ENCODE measurements at places on chromosomes 6 and 20. TPM values are rescaled to one million over a fixed set of nuclear protein-coding genes. Genes with fewer than 3 reads are reported as not detected.

GRCh38 chr20:5197847-5198650, 71.2 kb downstream of the CDS2 start:
- DNase-seq = peak; percentile 46

- DNase-seq = no peak
These were observed 100.0 kb downstream of the VEGFA start for GRCh38 chr6:43869792-43870659.

GRCh38 chr6:36780442-36781177, 58.6 kb downstream of the CPNE5 start:
- DNase-seq = no peak

- no peak for DNase-seq
These were observed 102.4 kb upstream of the HIVEP1 start for GRCh38 chr6:11909696-11910132.

DNA sequence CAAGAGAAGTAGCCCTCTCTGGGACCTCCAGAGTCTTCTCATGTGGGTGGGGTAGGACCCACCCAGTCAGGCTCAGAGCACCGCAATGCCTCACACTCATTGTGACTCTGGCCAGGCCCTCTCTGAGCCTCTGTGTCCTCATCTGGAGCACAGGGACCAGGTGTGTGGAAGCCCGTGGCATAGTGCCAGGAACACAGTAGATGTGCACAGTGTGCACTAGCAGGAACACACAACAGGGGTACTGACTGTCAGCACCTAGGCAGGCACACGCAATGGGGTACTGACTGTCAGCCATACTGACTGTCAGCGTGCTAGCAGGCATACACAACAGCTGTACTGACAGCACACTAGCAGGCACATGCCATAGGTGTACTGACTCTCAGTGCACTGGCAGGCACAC, 2.0 kb upstream of the STMN3 start:
- DNase-seq = no peak

GRCh38 chr20:35901678-35902544, 52.4 kb downstream of the SCAND1 start:
- peak; percentile 52 for DNase-seq

- no peak for DNase-seq
These were observed 116.2 kb upstream of the SNX9 start for GRCh38 chr6:157706883-157707282.

DNA sequence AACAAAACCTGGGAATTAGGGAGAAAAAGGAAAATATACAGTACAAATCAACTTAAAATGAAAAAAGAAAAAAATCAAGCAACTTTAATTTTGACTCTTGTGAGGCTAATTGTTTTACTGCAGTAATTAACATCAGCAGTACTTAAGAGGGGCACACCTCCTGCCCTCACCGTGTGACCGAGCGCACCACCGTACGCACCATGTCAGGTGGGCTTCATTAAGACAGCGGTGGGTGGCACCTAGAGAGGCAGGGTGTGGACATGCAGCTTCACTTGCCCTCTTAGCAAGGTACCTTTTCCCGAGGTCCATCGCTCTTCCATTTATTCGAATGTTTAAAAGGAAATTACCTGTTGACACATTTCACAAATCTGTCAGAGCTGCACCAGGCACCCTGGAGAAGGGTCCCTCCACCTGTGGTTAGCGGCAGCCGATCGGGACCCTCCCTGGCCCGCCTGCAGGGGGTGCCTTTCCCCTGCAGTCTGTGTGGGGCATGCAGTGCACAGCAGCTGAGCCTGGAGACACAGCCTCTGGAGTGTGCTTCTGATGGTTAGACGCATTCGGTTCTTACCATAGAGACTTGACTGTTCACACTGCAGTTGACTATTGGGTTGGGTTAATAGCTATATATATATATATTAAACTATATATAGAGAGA, 184.1 kb downstream of the TMEM242 start:
- no peak for DNase-seq

DNA sequence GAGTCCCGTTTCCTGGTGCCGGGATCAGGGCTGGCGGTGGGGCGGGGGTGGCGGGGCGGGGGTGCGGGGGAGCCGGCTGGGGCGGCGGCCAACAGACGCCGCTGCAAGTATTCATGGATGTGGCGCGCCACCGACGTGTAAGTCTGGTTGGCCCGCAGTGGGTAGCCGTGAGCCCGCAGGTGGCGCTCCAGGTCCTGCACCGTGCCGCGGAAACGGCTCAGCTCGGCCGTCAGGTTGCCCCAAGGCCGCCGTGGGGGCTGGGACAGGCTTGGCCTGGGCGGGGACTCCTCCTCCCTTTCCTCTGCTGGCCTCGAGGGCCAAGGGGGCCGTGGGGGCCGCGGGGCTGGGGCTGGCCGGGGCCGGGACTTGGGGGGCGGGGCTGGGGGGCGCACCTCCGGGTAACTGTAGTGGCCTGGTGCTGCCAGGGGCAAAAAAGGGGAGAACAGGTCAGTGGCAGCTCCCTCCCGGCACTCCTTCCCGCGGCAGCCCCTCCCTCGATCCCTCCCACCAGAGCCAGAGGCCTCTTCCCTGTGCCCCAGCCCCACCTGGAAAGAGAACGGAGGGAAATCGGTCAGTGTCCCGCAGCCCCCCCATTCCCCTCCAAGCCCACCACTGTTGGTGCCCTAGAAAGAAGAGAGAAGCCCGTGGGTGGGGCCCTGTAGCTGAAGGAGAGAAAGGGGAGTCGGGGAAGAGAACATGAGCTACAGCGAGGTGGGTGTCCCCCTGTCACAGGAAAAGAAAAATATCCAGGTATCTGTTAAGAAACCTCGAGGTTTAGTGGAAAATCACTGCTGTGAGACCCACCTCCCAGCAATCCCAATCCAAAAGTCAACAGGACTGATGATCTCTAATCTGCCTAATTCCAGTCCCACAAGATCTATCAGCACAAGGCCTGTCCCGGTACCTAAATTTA, 21.3 kb downstream of the TNXB start:
- DNase-seq = peak; percentile 72

GRCh38 chr20:16479666-16480065, 93.6 kb downstream of the KIF16B start:
- DNase-seq = no peak

DNA sequence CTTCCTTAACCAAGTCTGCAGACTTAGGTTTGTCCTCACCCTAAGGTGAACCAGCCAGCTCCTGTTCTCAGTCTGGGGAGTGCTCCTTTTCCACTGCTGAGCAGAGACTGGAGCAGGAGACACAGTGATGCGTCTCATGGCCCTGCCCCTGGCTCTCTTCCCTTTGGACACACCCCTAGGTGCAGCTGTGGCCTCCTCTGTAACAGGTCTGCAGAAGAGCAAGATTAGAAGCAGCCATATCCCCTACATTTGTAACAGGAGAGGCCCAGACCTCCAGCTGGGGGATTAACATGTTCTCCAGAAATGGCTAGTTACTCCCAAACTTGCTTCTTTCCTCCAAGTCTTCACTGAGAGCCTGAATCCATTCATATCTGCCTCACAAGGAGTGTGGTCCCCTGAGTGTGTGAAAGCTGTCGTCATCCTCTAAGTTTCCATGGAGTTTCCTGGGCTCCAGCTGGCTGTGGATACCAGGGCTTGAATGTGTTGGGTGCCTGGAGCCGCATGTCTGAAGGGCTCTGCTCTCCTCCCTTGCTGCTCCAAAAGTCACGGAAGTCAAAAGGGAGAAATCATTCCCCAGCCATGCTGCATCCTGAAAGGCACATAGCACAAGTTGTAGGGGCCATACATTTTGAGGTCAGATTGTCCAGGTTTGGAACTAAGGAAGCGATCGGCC, 57.7 kb downstream of the PPP1R14C start:
- DNase-seq = no peak

DNA sequence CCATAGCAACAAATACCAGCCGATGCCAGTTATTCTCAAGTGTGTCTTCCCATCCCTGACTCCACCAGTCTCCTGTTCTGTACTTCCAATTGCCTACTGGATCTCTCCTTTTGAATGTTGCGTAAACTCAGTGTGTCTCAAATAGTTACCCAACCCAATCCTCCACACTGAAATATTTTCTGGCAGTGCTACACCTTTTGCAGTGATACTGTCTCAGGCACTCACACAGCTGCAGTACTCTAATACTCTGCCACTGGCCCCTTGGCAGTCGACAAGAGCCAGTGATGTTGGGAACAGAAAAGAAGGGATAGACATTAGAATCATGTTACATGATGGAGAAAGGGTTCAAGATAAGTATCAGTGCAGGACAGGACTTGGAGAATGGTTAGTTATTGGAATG, 31.8 kb upstream of the FOXO3 start:
- DNase-seq = no peak

- no peak for DNase-seq
These were observed 40.4 kb downstream of the ZNF391 start for GRCh38 chr6:27428966-27429365.

- no peak for DNase-seq
These were observed 38.5 kb downstream of the RIPOR3 start for GRCh38 chr20:50652702-50653294.

DNA sequence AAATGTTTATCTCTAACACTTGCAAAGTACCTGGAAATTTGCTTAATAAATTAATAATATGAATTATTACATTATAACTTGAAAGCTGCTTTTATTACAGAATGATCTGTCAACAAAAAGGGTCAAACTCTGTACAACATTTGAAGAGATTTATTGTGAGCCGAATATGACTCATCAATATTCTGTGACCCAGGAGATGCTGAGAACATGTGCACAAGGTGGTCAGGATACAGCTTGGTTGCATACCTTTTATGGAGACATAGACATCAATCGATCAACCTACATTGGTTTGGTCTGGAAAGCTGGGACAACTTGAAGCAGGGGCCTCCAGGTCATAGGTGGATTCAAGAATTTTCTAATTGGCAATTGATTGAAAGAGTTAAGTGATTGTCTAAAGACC, 79.0 kb downstream of the RNASET2 start:
- no peak for DNase-seq

- no peak for DNase-seq
These were observed 83.5 kb downstream of the SCML4 start for GRCh38 chr6:107740496-107741190.

CALHM6 gene
- total RNA-seq = 0.74 TPM

PGBD1 gene
- 10.8 TPM for total RNA-seq

TMEM217 gene
- 1.2 TPM for total RNA-seq

SIRPD gene
- total RNA-seq = not detected

ZBTB46 gene
- 39.7 TPM for total RNA-seq

SOX18 gene
- 1.2 TPM for total RNA-seq

NR2E1 gene
- total RNA-seq = 0.31 TPM

PAX1 gene
- not detected for total RNA-seq

CPXM1 gene
- total RNA-seq = 47.0 TPM

LPIN3 gene
- 14.6 TPM for total RNA-seq

TBXT gene
- total RNA-seq = 2.2 TPM

ADGRF5 gene
- total RNA-seq = not detected

IDH3B gene
- total RNA-seq = 204 TPM

THBS2 gene
- 0.14 TPM for total RNA-seq

Measured in G401 (cell line).